ENCODE measurements at places on chromosomes 6 and 20.

GRCh38 chr6:73738367-73739028 lies 42.5 kb downstream of the CD109 start:
- H3K36me3 ChIP-seq = no peaks in the 10 kb centered on the region
- H3K4me1 ChIP-seq = no peaks in the 10 kb centered on the region
- H3K27ac ChIP-seq = no peak overlapping the region

DNA sequence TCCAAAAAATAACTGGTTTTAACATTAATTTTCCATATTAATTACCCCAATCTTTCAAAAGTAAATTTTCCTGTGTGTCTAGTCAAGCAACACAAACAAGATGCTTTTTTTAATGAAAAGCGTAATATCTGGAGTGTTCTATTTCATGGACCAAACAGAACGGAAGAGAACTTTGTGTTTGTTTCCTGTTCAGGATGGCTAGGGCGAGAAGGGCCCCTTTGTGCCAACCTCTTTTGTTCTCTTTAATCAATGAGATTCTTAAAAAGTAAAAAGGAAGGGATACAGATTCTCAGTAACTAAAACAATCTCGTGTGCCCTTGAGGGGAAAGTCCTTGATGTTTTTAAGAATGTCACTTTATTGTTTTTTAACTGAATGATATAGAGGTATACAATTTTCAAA lies 55.7 kb downstream of the GNAS start:
- no peaks in the 10 kb centered on the region for H3K4me1 ChIP-seq
- H3K4me3 ChIP-seq = no peak overlapping the region
- no peak for DNase-seq
- peaks cover 89% of the 10 kb centered on the region for H3K36me3 ChIP-seq

- H3K4me1 ChIP-seq = peaks cover 3% of the 10 kb centered on the region
- H3K27ac ChIP-seq = no peak overlapping the region
- no peak overlapping the region for H3K4me3 ChIP-seq
- no peaks in the 10 kb centered on the region for H3K27me3 ChIP-seq
- DNase-seq = no peak
- no peaks in the 10 kb centered on the region for H3K36me3 ChIP-seq
Observed at GRCh38 chr20:8145246-8146168, 13.4 kb downstream of the PLCB1 start.

DNA sequence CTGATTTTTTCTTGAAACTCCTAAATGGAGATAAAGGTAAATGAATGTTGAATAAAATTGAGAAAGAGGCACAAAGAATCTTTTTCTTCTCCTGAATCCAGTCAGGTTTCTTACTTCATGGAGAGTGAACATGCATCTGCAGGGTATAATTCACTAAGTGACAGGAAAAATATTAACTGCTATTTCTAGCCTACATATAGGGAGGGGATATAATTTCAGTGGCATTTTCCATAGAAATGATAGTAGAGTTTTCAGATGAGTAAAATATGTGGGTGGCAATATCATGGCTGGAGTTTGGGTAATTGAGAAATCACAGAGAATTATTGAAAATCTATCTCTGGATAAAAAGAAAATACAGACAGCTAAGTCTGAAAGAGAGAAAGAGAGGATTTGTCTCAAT lies 1227.0 kb upstream of the GJE1 start:
- no peak overlapping the region for H3K27ac ChIP-seq
- DNase-seq = no peak
- H3K4me1 ChIP-seq = no peaks in the 10 kb centered on the region

- no peaks in the 10 kb centered on the region for H3K27me3 ChIP-seq
- no peak for DNase-seq
- no peaks in the 10 kb centered on the region for H3K36me3 ChIP-seq
- H3K4me3 ChIP-seq = no peak overlapping the region
- peaks cover 9% of the 10 kb centered on the region for H3K4me1 ChIP-seq
- H3K27ac ChIP-seq = no peak overlapping the region
Observed at GRCh38 chr20:22525821-22526220, 58.6 kb downstream of the FOXA2 start.

- no peak overlapping the region for H3K4me3 ChIP-seq
- no peaks in the 10 kb centered on the region for H3K4me1 ChIP-seq
- H3K27ac ChIP-seq = no peak overlapping the region
- no peak for DNase-seq
Observed at GRCh38 chr6:159959976-159960384, 8.9 kb upstream of the IGF2R start.

Data from H9 (cell line).